ENCODE measurements at places on chromosomes 4 and X. TPM values are rescaled to one million over a fixed set of nuclear protein-coding genes. Genes with fewer than 3 reads are reported as not detected.

- no peak for DNase-seq
Observed at GRCh38 chrX:150771116-150771515, 77.9 kb downstream of the MTMR1 start.

DNA sequence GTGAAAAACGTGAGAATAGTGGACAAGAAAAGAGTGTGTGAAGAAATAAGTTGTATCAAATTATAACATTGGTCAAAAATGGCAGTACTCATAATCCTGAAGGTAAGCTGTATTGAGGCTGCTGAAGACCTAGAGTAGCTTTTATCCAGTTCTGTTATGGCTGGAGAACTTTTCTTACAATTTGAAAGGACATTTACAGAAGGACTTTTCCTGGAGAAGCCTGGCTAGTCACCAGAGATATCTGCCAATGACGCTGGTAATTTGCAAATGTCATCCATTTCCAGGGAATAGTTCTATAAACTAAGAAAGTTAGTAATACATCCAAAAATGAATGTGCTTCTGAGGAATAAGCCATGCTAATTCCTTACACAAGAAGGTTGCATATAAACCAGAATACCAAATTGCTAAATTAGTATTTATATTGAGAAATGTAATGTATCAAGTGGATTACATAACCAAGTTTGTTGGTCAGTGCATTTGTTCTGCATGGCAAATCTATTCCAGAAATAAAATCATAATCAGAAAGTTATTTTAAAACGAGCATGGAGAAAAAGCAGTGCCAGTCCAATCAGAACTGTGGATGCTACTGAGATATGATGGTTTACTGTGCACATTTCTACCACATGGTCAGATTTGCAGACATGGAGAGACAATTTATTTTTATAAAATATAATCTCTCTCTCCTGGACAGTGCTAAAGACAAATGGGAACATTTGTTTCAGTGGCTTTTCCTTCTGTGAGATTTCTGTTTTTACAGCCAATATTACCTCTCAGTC, 743.7 kb upstream of the HS3ST1 start:
- DNase-seq = no peak

DNA sequence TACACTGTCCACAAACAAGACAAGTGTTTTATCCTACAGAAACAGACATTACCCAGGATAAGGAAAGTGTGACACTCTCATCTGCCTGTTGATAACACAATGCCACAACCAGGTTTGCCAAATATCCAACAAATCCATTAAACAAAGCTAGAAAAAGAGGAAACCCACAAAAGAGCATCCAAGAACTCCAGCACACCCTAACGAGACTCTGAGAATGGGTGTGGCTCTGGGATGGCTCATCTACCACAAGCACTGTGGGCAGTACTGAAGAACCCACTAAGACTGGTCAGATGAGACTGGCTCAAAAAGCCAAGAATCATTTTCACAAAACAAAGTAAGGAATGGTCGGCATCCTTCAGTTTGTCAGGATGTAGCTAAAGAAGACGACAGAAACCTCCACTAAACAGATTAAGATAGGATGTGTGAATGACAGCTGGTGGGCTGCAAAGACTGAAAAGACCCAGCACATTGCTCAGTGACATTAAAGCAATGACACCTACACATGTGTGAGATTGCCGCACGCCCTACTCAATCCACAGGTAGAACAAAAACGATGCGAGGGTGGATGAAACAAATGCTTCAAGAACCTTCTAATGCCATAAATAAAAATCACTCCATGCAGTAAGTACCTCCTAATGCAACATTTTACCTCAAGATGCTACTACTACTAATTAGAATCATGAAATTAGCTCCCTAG, 14.7 kb downstream of the ATP8A1 start:
- no peak for DNase-seq

The HSFX1 gene
- 0.59 TPM for total RNA-seq

- no peak for DNase-seq
Observed at GRCh38 chr4:40121515-40121914, 64.9 kb downstream of the N4BP2 start.

- DNase-seq = no peak
Observed at GRCh38 chrX:69085151-69085550, 80.1 kb downstream of the PJA1 start.

DNA sequence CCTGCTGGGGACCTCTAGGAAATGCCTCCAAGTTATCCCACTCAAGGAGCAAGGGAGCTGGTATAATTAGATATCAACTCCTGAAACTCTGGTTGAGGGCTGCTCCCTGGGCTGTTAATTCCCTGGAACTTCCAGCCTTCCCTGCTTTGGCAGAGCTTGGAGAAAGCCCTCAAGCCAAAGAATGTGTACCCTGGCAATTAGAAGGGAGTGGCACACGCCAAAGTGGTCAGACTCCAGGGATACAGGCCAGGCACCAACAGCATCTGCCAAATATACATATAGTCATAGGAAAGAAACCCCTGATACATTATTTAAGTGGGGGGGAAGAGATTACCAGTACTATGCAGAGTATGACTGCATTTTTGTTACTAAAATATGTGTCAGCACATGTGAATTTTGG, 616.8 kb downstream of the BCOR start:
- DNase-seq = no peak

DNA sequence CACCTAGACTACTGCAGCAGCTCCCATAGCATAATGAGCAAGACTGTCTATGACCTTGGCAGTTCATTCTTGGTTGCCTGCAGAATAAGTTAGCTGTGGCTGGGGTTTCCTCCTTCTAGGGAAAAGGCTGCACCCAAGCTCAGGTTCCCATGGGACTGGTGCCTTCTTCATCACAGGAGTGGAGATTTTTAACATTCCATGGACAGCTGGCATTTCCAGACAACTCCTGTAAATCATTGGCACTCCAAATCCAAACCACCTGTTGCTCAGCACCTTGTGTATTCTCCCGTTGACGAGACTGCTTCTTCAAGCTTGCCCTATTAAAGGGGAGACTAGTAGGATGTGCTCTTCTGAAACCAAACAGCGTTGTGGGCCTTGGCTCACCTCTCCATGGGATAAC, 7.8 kb upstream of the NUP54 start:
- no peak for DNase-seq

DNA sequence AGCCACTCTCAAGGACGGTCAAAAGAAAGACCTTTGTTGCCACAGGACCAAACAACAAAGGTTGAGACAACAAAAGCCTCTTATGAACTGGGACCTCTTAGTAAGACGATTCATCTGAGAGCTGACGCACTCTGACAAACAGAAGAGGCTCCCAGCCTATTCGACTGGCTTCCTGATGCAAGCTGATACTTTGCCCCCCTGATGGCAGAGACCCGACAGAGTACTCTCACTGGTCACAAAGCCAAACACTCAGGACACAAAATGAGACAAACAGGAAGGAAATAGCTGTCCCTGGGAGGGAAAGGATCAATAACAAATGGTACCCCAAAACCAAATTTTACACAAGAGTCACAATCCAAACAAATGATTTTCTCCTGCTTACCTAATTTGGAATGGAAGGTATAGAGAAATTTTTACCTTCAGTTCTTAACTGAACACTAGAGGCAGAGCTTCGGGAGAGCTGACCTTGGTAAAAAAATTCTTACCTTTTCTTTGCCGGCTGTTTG, 75.2 kb upstream of the PLAC8 start:
- DNase-seq = peak; percentile 85

The FAAH2 gene
- 24.6 TPM for total RNA-seq

GRCh38 chr4:158250321-158250720, 40.0 kb downstream of the TMEM144 start:
- no peak for DNase-seq

GRCh38 chr4:122968227-122968812, 45.9 kb upstream of the NUDT6 start:
- DNase-seq = no peak

DNA sequence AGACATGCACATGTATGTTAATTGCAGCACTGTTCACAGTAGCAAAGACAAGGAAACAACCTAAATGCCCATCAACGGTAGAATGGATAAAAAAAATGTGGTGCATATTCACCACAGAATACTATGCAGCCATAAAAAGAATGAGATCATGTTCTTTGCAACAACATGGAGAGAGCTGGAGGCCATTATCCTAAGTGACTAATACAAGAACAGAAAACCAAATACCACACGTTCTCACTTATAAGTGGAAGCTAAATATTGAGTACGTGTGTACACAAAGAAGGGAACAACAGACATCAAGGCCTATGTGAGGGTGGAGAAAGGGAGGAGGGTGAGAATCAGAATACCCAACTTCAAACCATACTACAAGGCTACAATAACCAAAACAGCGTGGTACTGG, 17.4 kb upstream of the LNX1 start:
- DNase-seq = no peak

The OPN1LW gene
- not detected for total RNA-seq

GRCh38 chr4:86965019-86965976, 30.5 kb downstream of the AFF1 start:
- DNase-seq = peak; percentile 33

DNA sequence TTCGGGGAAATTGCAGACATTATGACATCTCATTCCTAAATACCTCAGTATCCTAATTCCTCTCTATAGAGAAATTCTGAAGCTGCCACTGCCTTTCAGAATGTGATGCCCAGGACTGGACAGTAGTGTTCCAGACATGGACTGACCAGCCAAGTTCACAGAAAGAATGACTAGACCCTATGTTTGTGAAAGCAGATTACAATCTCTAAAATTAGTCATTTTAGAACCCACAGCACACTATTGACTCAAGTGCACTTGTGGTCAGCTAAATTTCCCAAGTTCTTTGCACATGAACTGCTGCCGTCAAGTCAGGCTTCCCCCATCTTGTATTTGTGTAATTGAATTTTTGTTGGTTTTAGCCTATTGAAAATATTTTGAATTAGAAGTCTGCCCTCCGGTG, 81.0 kb upstream of the ESX1 start:
- no peak for DNase-seq

The IL1RAPL2 gene
- not detected for total RNA-seq

DNA sequence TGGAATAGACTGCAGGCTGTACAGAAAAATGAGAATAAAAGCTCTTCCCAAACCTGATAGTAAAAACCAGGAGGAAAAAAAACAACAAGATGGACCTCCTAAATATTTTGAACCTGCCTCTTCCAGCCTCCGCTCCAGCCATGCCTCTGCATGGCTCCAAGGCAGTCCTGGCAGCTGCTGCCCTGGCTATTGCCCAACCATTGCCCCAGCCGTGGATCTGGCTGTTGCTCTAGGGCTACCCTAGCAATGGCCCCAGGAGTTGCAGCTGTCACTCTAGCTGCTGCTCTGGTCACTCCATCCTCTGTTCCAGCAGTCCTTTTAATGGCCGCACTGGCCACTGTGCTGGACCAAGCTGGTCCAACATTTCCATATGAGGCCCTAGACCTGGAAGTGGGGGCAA, 1756.0 kb downstream of the C4orf33 start:
- DNase-seq = no peak

DNA sequence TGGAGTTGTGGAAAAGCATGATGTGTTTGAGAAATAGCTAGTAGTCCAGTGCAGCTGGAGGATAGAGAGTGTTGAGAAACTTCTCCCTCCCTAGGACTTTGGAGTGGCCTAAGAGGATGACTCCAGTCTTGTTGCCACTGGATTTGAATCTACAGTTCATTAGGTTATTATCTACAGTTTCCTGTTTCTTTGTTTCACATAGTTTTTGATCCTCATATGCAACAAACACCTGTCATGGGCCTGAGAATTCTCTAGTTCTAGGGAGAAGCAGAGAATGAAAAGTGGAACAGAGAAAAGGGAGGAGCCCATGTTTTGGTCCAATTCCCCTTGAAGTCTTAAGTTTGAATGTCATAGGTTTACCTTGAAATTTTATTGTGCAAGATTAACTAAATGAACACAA, 73.6 kb upstream of the TBC1D9 start:
- DNase-seq = no peak

- no peak for DNase-seq
Observed at GRCh38 chrX:13469963-13470684, 99.3 kb upstream of the EGFL6 start.

DNA sequence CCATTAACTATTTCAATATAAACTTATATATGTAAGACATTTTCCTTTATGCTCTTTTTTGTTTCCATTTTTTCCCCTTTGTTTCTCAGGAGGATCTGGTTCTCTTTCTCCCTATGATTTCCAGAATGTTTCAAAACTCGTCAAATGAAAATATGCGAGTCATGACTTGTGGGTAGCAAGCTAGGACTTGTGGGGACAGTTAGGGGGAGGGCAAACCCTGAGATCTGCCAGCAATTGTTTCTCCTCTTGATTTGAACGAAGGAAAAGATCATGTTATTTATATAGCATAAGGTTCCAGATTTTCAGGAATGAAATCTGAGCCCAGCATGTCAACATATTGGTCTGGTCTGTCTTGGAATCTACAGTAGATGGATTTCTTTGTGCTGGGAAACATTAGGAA, 28.9 kb upstream of the GPC4 start:
- DNase-seq = no peak

DNA sequence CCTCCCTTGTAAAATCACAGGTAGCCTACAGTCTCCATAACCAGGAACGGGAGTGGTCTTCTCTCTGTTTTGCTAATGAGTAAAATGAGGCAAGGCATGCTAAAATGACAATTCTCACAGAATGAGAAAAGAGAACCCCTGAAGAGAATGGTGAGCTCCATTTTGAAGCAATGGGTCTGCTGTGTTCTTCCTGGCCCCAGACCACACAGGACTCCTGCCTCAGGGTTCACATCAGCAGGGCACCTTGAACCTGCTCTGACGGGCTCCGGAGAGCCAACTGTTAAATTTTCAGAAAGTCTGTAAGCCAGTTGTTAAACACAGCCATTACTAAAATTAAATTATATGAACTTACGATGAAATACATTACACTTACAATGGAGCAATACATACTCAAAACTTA, 32.1 kb upstream of the RBM47 start:
- DNase-seq = no peak

- DNase-seq = no peak
Observed at GRCh38 chr4:54372951-54373350, 143.9 kb downstream of the PDGFRA start.

GRCh38 chr4:71253545-71253944, 85.3 kb upstream of the SLC4A4 start:
- no peak for DNase-seq

The CD40LG gene
- not detected for total RNA-seq

DNA sequence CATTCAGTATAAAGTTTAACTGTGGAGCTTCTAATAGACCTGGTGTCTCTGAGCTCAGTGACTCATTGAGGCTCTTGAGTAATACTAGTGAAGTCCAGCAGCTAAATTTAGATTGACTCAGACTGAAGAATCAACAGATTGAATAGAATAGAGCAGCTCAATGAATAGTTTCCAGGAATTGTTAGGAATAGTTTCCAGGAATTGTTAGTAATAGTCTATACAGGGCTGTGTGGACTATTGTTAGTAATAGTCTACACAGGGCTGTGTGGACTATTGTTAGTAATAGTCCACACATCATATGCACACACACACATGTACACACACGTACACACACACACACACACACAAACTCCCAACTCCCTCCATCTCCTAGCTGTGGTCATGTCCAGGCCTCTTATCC, 3.0 kb downstream of the GIMD1 start:
- DNase-seq = no peak

DNA sequence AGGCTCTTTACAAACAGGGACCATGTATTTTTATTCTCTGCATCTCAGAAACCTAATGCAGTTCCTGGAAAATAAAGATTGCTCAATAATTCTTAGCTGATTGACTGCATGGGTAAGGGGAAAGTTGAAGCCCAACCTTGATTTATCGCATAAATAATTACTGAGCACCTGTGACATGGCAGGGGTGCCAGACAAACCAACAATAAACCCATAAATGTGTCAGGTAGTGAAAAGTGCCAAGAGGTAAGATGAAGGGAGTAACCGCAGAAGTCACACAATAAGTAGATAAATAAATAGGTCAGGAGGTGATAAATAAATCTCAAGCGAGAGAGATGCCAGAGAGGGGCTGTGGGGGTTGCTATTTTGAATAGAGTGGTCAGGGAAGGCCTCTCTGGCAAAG, 20.1 kb upstream of the AP1S2 start:
- no peak for DNase-seq

Measured in neural progenitor cell (in vitro differentiated cells).